ENCODE measurements at places on chromosomes 2 and 18.

- no peaks in the 10 kb centered on the region for H3K27me3 ChIP-seq
- DNase-seq = no peak
- H3K4me3 ChIP-seq = no peak overlapping the region
- no peaks in the 10 kb centered on the region for H3K36me3 ChIP-seq
- peaks cover 11% of the 10 kb centered on the region for H3K4me1 ChIP-seq
- no peak overlapping the region for H3K27ac ChIP-seq
Observed at GRCh38 chr2:109345653-109346480, 216.9 kb downstream of the SH3RF3 start.

GRCh38 chr18:2360861-2361260 is 210.4 kb downstream of the METTL4 start:
- DNase-seq = no peak
- no peak overlapping the region for H3K27ac ChIP-seq
- H3K27me3 ChIP-seq = no peaks in the 10 kb centered on the region

GRCh38 chr2:160145471-160145870 is 54.6 kb downstream of the ITGB6 start:
- H3K36me3 ChIP-seq = no peaks in the 10 kb centered on the region
- H3K4me3 ChIP-seq = no peak overlapping the region
- DNase-seq = no peak
- H3K27me3 ChIP-seq = no peaks in the 10 kb centered on the region

GRCh38 chr2:53632714-53633113 is 134.9 kb upstream of the CHAC2 start:
- no peaks in the 10 kb centered on the region for H3K4me1 ChIP-seq
- H3K27ac ChIP-seq = no peak overlapping the region
- DNase-seq = no peak
- H3K27me3 ChIP-seq = no peaks in the 10 kb centered on the region
- H3K36me3 ChIP-seq = no peaks in the 10 kb centered on the region

DNA sequence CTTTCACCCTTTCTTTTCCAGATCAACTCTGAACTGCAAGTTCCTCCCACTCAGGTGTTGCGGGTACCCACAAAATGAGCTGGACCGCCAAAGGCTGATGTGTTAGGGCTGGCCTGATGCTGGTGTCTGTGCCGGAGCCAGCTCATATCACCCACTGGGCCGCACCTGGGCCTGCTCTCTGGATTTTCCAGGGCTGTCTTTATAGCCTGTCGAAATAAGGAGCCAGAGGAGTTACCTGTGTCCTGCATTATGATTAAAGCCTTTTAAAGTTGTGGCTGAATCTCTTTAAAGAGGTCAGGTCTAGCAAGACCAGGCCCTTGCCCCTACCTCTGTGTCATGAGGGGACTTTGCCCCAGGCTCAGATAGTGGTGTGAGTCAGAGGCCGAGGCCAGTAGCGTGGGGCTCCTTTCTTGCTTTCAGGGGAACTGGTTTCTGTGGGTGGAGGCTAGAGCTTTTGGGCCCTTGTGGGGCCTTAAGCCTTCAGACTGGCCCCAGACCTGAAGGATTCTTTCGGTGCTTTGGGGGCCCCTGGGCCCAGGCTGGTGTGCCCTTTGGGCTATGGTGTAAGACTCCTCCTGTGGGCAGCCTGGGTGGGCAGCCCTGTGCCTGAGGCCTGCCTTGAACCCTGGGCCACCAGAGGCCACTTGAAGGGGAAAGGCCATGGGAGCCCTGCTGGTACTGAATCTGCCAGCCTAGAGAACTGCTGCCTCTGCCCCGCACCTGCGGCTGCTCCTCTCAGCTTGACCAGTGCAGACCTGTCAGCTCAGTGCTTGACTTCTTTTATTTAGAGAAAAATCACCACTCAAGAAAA is 21.3 kb downstream of the OTOF start:
- H3K4me1 ChIP-seq = no peaks in the 10 kb centered on the region
- H3K4me3 ChIP-seq = no peak overlapping the region
- no peaks in the 10 kb centered on the region for H3K36me3 ChIP-seq
- no peaks in the 10 kb centered on the region for H3K27me3 ChIP-seq

DNA sequence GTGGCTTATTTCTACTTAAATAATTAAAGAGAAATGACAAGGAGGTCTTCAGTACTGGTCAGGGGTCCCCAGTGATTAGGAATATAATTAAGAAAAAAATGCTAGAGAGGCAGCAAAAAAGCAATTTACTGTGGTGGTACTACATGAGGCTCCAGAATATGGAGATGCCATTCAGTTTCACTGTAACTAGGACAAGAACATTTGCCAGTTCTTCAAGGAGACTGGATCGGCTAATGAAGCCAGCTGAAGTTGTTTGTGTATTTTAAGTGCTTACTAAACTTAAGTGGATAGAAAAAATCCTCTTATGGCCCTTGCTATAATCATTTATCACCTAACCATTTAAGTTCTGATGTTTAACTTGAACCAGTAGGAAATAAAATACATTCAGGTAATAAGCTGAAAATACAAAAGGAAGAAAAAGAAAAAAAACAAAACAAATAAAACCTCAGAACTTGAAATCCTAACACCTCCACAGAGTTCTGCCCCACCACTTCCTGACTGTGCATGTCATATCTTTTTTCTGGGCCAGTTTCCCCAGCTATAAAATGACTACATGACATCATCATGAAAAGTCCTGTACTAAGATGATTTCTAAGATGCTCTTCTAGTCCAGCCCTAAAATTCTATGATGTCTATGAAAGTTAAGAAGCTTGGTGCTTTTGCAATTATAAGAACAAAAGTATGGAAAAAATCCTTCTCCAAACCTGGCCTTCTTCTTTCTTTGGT is 98.0 kb downstream of the TRABD2A start:
- no peaks in the 10 kb centered on the region for H3K4me1 ChIP-seq
- no peak overlapping the region for H3K27ac ChIP-seq
- DNase-seq = no peak
- H3K36me3 ChIP-seq = no peaks in the 10 kb centered on the region
